ENCODE measurements at places on chromosomes 7 and 10. TPM values are rescaled to one million over a fixed set of nuclear protein-coding genes. Genes with fewer than 3 reads are reported as not detected.

DNA sequence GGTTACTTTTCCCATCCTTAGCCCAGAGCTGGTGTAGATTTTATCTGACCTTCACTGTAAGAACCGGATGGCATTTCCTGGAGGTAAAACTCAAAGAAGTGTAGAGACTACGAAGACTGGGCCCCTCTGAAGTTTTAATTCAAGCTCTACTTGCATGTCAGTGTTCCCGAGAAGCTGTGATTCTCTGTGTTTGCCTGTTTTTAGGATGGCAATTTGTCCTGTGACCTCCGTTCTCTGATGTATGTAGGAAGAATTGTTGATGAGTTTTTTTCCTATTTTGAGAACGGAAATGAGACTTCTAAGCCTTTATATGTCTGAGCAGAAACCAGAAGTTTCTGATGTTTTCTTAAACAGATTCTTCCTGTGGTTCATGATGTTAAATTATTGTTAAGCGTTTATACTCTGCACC is 94.1 kb downstream of the CDCA7L start:
- no peak for DNase-seq

Gene TYW1B
- 3.2 TPM for total RNA-seq

Gene LDB3
- 0.60 TPM for total RNA-seq

Gene VWA2
- 0.09 TPM for total RNA-seq

DNA sequence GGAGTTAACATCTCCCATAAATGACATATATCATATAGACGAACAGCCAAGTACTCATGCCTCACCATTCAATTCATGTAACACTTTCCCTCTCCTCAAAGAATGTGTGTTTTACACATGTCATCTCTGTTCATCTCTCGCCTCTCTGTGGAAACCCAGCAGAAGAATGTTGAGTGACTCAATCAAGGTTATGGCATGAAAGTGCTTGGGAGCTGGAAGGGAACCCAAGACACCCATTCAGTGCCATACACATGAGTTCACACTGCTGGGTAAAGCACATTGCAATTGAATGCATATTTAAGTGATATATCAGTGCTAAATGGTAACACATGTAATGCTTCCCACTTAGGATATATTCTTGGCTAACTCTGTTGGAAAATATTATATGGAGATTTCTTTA is 322.9 kb downstream of the PTEN start:
- DNase-seq: no peak

GRCh38 chr10:118243907-118244306 is 98.2 kb downstream of the FAM204A start:
- no peak for DNase-seq

GRCh38 chr10:110416776-110417711 is 80.7 kb upstream of the DUSP5 start:
- no peak for DNase-seq

- no peak for DNase-seq
These were observed 16.3 kb downstream of the MBL2 start for GRCh38 chr10:52756295-52756694.

Gene OR2A7
- total RNA-seq: 4.5 TPM

- DNase-seq: no peak
These were observed at the start of gene ITGA8 for GRCh38 chr10:15719899-15720634. Gene ITGA8, minus strand, starts transcription at chr10:15719922. Its CDS starts 151 bp downstream, at chr10:15719771.

DNA sequence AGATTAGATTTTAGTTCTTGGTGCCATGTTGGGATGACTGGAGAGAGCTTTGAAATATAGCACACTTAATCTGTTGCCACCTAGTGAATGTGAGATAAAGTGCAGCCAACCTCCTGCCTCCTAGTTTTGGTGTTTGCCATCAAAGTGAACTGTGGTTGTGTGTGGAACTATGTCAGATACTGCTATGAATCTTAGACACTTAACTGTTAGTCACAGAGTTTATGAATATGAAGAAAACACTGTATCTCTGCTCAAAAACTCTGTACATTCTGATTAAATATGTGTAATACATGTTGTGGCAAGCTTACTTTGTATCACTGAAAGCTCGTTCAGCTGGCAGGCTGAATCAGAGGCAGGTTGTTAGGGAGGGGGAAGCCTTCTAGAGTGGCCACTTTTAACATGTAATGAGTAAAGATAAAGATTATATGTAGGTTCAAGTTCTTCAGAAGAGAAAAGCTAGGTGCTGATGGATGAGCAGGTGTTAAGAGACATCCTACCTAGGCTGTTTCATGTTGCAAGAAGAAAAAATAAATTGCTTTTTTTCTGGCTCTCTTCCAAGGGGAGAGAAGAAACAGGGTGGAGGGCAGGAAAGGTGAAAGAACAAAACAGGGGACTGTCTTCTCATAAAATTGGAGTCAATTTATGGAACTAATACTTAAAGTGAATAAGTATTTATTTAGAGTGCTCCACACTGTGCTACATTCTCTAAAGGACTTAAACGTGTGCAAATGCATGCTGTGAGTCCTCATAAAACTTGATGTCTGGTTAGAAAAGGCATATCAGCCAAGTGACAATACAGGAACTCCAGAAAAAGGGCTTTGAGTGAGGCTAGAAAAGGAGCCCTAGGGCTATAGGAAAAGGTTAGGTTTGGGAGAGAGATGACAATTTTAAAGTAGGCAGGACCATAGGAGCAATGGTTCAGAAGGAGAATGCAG is 14.1 kb upstream of the LAMB1 start:
- DNase-seq: no peak

Gene ABCB1
- total RNA-seq: 21.1 TPM

Gene RAB19
- not detected for total RNA-seq

- DNase-seq: no peak
These were observed 16.7 kb upstream of the KLF14 start for GRCh38 chr7:130750755-130751154.

Gene WDFY4
- 13.6 TPM for total RNA-seq

Gene SDK1
- total RNA-seq: 14.7 TPM

DNA sequence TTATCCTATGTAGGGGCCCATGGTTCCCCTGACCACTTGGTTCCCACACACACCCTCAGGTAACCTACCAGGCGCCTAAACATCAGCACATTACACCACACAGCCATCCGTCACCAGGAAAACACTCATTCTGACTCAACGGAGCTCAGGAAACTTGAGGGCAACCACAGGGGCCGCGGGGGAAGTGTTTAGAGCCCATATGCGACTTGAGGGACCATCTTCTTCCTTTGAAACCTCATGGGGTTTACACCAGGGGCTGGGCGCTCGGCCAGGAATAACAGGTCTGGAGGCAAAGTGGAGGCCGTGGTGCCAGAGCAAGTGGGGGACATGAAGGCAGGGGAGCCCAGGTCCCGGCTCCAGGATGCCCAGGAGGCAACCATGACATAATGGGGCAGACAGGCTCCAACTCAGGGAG is 1.5 kb downstream of the STX1A start:
- no peak for DNase-seq

Gene SPDYE16
- not detected for total RNA-seq

DNA sequence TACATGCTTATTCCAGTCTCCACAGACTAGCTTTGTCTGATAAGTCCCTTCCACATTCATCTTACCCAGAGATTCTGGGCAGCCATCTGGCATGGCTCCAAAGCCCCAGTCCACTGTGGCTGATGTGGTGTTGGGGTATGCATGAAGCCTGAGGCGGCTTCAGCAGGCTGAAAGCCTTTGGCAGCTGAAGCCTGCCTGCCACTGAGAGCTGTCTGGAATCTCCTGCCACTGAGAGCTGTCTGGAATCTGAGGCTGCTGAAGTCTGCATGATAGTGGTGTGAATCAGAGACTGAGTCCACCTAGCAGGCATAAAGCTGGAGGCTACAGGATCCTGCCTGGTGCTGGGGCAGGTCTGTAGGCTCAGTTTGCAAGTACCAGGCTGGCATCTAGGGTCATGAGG is 87.1 kb downstream of the DYNC1I1 start:
- no peak for DNase-seq

DNA sequence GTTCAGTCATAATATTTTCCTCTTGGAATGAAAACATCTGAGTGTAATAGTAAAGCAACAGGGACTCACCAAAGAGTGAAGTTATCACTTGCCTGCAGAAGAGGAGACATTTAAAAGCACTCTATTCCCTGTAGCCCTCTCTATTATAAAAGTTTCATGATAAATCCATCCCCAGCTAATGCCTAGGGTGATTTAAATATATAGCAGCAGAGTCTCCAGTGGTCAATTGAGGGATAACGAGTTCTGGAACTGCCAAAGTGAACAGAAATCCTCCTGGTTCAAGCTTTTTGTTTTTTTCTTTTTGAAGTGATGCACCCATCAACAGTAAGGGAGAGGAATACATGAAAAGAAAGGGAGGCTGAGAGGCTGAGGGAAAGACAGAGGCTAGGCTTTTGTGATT is 87.3 kb downstream of the EVX1 start:
- DNase-seq: no peak

DNA sequence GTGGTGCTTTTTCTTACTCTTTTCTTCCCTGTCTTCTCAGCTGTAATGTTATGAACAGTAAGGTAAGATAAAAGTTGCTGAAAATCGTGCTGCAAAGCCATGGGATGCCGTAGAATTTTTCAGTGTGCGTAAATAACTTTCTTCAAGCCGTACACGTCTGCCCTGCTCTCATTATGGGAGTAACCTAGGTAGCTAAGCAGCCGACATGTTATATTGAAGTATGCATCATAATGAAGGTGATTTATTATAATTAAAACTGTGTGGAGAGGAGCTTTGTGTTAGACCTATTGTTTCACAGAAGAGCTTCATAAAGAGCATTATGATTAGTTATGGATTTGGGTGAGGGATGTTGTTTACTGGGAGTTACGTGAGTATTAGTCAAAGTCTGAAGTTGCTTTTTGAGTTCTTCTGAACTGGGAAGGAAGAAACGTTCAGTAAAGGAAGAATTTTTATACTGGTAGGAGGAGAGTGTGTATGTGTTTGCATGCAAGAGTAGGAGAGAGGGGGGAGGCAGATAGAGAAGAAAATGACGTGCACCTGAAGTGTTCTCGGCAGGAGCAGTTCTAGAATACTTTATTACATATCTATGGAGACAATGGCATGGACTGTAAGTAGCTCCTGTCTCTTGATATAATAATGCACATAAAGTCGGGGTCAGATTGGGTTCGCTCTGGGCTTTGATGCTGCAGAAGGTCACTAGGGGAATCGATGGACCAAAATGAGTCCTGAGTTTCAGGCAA is 56.3 kb downstream of the POU6F2 start:
- DNase-seq: no peak

DNA sequence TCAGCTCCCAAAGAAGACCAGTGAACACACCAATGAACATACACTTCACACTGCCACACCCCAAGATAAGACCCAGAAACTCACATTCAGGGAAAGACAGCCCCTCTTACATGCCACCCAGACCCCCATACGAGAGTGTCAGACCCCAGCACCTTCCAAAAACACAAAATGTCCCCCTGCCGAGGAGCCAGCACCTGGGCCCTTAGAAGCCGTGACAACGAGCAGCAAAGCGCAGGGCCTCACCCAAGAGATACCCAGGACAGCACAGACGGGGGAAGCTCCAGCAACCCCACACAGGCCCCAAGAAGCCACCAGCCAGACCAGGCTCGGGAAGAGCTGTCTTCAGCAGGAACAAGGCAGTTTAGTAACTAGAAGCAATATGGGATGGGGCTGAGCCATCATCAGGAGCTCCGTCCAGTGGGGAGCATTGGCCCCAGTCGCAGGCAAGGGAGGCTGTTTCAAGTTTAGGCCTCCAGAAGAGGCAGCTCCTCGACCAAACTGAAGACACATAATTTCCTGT is 243.6 kb downstream of the PTPRN2 start:
- no peak for DNase-seq
